ENCODE measurements at places on chromosomes 4 and X.

GRCh38 chr4:38663090-38663800 is 754 bp upstream of the KLF3 start:
- DNase-seq = no peak

DNA sequence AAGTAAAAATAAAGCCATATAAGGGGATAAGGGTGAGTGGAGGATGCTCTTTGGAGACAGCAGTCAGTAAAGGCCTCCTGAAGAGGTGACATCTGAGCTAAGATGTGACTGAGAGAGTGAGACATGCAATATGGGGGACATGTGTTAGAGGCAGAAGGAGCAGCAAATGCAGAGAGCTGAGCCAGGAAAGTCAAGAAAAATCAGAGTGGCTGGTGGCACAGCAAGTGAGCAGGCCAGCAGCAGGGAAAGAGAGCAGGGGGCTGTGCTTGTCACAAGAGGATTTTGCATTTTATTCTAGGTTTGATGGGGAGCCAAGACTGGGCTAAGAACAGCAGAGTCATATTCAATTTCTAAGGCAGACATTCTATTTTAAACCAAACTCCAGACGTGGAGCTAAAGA is 394.5 kb downstream of the KCNIP4 start:
- no peak for DNase-seq

DNA sequence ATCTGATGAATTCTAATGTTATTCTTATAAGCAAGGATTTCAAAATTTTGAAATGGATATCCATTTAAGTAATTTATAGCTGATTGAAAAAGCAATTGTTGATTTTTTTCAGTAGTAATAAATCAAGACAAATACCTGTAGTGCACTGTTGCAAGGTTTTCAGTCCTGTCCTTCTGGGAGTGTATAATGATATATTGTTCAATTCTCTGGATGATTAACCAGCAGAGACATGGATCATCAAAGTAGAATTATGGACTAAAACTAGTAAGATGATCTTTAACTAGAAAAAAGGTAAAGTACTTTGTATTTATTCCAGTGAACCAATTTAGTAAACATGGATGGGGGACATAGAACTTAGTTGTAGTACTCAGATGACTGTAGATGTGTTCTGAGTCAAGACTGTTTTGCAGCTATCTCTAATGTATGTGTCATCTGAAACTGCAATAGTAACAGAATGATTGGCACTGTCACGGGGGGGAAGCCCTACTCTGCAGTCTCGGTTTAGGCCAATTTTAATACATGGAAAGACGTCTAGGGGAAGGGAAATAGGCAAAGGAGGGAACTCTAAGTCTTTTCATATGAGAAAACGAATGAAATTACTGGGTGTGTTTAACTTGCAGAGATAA is 121.9 kb downstream of the GLRA3 start:
- DNase-seq = no peak

DNA sequence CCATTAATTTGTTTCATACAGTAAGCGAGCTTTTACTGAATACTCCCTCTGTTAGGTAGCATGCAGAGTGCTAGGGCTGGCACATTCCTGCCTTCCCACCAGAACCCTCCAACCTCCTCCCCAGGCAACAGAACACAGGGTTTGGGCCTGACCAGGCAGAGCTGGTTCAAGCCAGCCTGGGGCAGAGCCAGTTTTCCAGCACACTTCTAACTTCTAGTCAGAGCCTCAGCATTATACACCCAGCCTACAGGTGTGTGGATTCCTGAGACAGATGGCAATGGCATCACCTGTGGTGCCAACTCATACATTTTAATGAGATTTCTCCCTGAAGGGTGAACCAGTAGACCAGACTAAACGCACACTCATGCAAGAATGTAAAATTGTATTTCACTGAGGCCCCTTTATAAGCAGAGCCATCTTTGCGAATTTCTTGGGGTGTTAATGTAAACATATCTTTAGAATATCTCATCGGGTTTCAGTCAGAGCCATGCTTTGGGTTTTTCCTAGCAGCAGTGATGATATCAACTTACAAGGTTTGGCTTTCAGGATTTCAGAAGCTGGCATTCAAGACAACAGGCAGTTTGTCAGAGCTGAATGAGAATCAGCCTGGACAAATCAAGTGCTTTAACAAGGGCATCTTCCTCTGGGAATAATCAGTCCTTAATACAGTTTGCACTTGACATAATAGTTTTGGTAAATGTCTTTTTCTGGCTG is 92.0 kb downstream of the GATB start:
- no peak for DNase-seq

- DNase-seq = no peak
Observed at GRCh38 chr4:26061248-26061986, 147.4 kb downstream of the SMIM20 start.

- DNase-seq = peak; percentile 15
Observed at GRCh38 chr4:25441519-25442117, 64.6 kb downstream of the ANAPC4 start.

All from skeletal muscle cell (primary cell).